ENCODE measurements at places on chromosomes 1 and 21. TPM values are rescaled to one million over a fixed set of nuclear protein-coding genes. Genes with fewer than 3 reads are reported as not detected.
A peak's percentile ranks its signal among the peaks of the same experiment; 100 is the strongest.

PODN gene
- total RNA-seq, result 47.5 TPM

C1orf74 gene
- total RNA-seq, result 2.4 TPM

KAZN gene
- 23.6 TPM for total RNA-seq

DNA sequence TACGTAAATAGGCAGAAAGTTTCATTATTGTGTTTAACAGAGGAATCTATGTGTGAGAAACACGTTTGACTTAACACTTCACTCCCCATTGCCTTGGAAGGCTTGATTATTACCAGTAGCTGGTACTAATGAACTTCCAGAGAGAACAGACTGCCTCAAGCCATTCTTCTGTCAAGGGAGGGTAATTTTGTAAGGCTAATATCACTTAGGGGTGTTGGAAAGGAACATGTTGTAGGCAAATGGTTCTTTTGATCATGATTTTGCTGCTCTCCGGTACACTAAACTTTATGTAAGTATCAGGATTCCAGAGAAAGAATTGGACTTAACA is 1.8 kb downstream of the LAMC1 start:
- no peak for DNase-seq

DNA sequence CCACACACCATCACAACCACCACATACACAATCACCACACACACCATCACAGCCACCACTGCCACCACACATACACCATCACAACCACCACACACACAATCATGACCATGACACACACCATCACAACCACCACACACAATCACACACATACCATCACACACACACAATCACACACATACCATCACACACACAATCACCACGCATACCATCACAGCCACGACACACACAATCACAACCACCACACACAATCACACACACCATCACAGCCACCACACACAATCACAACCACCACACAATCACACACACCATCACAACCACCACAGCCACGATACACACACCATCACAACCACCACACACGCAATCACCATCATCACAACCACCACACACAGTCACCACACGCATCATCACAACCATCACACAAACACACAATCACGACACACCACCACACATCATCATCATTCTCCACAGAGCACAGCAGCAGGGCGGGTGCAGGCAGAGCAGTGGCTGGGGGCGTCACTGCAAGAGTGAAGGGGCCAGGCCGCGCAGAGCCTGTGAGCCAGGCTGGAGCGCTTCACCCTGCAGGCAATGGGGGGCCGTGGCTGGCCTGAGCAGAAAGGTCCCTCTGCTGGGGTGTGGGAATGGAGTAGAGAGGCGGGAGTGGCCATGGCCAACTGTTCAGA is 32.6 kb downstream of the CDCP2 start:
- DNase-seq, result no peak

DNA sequence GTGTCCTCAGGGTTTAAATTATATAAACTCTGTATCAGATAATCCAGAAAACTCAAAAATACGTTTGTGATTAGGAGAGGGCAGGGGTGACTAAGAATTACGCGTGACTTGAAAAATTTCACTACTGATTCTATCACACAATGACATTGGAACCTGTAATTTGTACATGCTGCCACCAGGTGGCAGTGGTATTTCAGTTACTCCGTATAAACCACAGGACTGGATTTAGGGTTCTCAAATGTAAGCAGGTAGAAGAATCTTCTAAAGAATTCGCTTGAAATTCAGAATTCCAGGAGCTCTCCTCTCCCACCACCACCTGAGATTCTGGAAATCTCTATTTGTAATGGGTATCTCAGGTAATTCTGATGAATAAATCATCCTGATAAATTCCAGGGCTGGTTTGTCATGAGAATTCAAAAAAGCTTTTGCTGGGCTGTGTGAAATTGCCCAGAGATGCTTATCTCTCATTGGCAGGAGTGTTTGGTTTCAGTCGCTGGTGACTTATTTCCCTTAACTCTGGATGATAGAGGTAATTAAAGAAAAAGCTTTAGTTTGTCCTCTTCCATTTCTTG is 1.7 kb upstream of the KRTAP7-1 start:
- DNase-seq, result no peak

DNA sequence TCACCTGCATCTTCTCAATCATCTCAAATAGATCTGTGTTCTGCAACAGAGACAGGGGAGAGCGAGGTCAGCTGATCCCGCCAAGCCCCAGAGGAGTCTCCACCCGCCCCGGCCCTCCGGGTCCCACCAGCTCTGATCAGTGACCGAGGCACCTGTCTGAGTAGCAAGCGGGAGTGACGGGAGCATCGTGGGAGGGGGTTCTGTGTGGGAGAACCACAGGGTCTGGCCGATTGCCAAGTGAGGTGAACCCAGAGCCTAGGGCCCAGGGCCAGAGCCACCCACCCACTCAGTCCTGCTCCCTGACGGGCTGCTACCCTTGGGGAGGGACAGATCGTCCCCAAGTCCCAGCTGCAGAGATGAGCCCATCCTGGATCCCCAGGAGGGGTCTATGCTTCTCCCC is 49.1 kb downstream of the RAP1GAP start:
- DNase-seq, result no peak

DNA sequence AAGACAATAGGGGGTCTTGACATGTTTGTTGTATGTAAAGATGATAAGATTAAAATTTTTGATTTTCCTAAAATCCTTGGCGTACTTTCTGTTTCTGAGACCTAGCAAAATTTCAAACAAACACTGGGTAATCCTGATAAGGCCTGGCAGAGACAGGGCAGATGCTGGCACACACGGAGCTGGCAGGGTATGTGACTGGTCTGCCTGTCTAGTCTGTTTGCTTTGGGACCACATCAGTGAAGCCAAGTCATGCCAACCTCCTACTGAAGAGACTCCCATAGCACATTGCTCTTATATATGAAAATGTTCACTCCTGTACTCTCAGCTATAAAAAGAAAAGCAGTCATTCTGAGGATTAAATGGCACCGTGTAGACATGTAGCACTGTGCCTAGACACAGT is 14.1 kb downstream of the TOR3A start:
- no peak for DNase-seq

DNA sequence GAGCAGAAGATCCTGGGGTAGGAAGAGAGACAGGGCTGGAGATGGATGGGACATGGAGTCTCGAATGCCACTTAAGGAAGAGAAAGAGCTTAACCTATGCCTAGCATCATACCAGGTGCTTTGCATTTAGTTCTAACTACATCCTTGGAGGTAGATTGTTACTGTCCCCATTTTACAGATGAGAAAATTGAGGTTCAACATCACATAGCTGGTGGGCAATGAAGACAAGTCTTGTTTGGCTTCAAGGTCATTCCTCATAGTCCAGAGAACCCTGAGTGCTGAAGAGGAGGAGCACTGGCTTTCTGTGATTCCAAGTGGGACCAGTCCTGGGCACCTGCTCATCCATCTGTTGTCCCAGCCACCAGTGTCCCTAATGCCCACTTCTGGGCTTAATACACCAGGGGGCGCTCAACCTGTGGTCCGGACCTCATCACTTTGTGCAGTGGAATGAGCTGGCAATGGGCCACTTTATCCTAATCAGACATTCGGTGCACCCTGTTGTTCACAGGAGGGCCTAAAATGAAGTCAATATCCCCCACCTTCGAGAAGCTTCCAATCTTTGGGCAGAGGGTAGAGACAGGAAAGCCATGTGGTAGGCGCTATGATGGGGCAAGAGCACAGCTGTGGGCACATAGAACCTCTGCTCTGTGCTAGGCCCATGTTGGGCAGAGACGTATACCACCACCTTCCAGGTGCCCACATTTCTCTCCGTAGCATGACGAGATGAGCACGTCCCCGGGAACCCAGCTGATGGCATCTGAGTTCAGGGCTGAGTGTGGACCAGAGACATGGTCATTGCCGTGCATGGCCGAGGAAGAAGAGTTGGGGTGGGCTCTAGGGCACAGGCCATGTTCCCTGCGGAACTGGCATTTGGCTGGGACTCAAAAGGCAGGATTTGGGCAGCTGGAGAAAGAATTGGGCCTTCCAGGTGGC is 9.2 kb downstream of the RPS6KA1 start:
- DNase-seq, result peak; percentile 38

DNA sequence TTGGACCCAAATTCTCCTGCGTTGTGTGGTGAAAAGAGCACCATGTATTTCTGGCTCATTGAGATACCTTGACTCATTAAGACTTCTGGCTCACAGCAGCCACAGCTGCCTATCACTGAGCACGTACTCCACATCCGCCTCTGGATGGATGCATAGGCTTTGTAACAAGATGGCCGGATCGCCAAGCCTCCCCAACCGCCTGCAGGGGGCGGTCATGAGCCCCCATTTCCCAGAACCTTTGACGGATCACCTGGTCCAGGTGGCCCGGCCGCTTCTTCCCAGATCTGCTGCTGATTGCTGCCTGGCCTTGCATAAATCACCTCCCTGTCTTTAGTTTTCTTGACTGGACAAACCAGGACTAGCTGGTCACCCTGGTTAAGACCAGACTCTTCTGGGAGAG is 156.5 kb upstream of the KLHDC7A start:
- no peak for DNase-seq

- DNase-seq, result peak; percentile 21
These were observed 211.7 kb downstream of the NFIA start for GRCh38 chr1:61293986-61294504.

- DNase-seq, result no peak
These were observed at the start of gene SMPDL3B for GRCh38 chr1:27934818-27935549. Gene SMPDL3B, plus strand, starts transcription at chr1:27935000. Its CDS starts 184 bp downstream, at chr1:27935184.

GRCh38 chr1:21238141-21238800 is 52.0 kb downstream of the ECE1 start:
- no peak for DNase-seq

GRCh38 chr1:55747408-55747841 is 532.3 kb upstream of the USP24 start:
- peak; percentile 97 for DNase-seq

- no peak for DNase-seq
These were observed 58.0 kb upstream of the GFI1 start for GRCh38 chr1:92544756-92545165.

GRCh38 chr1:5770981-5771765 is 221.1 kb downstream of the NPHP4 start:
- no peak for DNase-seq

- DNase-seq, result no peak
These were observed 14.0 kb downstream of the KDM5B start for GRCh38 chr1:202794051-202794740.

Data from fibroblast of the aortic adventitia (primary cell).